ENCODE measurements at places on chromosomes 6 and 20.
A peak's percentile ranks its signal among the peaks of the same experiment; 100 is the strongest.

DNA sequence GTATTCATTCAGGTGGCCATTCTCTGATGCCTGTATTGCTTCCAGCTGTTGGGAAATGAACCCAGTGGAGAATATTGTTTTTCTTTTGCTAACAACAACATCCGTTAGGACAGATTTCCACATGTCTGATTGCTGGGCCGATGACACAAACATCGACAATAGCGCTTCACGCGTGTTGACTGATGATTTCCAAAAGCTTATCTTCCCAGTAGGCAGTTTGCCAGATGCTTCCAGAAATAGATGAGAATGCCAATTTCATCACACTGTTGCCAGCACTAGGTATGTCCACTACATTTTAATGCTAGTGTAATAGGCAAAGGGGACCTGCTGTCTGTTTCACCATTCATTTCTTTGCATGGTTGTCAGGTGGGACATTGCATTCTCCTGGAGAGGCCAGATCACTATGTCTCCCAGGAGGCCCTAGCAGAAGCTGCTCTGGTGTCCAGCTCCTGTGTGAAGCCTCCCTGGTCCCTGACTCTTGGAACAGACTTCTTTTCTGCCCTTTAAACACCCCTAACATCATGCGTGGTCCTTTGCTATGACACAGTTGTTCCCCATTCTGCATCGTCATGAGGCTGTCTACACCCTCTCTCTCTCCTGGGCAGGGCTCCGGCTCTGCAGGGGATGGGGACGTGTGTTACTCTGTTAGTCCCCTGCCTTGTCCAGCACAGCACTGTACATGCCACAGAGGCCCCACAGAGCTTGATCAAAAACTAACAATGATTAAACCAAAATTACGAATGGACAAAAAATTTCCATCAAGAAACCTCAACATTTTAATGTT, 181.6 kb downstream of the CDH26 start:
- DNase-seq = no peak

- DNase-seq = no peak
Observed at GRCh38 chr6:49918787-49919186, 45.2 kb downstream of the DEFB114 start.

DNA sequence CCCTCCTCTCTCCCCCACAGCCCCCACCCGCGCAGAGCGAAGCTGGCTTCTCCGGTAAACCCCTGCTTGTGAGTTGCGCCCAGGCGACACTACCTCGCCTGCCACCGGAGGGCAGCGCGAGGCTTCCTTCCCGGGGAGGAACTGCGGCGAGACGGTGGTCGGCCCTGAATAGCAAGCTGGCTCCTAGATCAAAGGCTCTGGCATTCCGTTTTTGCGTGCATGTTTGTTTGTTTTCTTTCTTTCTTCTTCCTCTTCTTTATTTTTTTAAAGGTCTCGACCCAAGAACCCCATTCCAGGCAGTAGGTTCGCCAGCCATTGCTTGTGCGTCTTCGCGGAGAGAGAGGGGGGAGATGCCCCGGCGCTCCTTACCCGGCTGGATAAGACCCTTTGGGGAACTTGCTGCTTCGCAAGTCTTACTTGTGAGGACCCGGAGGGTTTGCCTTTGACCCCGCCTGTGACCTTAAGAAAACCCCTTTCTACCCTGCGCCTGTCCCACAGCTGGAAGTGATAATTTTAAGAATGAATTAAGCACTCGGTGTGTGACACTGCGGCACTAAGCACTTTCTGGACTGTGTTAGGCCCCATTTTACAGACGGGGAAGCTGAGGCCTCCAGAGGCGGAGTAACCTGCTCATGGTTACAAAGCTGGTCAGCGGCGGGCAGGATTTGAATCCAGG, 92.7 kb upstream of the SIRPA start:
- peak; percentile 73 for DNase-seq

- peak; percentile 69 for DNase-seq
Observed at GRCh38 chr6:128209771-128210170, 308.9 kb upstream of the THEMIS start.

DNA sequence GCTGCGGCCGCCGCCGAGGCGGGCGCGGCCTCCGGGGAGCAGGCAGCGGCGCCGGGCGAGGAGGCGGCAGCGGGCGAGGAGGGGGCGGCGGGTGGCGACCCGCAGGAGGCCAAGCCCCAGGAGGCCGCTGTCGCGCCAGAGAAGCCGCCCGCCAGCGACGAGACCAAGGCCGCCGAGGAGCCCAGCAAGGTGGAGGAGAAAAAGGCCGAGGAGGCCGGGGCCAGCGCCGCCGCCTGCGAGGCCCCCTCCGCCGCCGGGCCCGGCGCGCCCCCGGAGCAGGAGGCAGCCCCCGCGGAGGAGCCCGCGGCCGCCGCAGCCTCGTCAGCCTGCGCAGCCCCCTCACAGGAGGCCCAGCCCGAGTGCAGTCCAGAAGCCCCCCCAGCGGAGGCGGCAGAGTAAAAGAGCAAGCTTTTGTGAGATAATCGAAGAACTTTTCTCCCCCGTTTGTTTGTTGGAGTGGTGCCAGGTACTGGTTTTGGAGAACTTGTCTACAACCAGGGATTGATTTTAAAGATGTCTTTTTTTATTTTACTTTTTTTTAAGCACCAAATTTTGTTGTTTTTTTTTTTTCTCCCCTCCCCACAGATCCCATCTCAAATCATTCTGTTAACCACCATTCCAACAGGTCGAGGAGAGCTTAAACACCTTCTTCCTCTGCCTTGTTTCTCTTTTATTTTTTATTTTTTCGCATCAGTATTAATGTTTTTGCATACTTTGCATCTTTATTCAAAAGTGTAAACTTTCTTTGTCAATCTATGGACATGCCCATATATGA, 3.2 kb downstream of the MARCKS start:
- DNase-seq = peak; percentile 74
